ENCODE measurements at places on chromosomes 3 and 15.

DNA sequence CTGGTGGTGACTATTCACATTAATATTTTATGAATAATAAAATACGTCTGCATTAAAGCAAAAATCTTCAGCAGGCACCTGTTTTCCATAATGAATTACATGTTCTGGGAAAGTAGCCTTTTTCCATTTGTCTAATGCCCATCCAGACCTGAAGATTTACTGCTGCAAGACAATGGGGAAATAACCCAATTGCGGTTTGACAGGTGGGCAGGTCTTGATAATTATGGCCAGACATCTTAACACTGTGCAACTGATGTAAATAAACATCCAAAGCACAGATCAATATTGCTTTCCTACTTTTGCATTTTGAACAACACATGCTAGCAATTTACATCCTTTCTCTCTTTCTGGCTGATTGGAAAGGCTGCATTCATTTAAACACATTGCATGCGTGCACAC lies 173.9 kb downstream of the MEIS2 start:
- DNase-seq, result no peak

DNA sequence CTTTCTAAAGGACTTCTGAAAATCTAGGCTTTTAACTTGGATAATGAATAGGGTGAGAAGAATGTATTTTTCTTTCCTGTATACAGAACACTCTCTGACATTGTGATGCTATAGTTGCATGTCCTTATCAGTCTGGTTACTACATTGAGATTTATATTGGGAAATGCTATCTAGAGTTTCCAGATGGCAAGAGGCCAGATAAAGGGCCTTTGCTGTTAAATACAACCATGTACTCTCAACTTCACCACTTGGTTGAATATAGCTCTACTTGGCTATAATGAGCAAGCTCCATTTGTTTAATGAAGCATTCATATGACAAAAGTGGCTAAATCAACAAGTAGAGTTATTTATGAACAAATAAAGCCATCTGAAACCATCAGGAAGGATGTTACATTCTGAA lies 91.0 kb downstream of the IGSF11 start:
- DNase-seq, result no peak

DNA sequence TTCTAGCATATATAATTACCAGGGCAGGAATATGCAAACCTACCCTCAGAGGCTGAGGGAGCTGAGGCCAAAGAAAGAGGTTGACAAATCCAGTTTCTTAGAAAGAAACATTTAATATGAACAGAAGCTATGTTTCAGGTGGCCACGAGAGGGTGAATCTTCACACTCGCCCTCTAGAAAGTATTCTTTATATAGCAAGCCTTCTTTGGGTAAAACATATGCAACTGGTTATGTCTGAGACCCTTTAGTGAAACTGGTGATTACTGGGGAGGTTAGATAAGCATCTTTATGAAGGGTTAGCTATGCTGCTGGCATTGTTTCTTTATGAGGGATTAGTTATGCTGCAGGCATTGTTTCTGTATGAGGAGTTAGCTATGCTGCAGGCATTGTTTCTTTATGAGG lies 50.7 kb upstream of the GOLGA6L2 start:
- peak; percentile 22 for DNase-seq

DNA sequence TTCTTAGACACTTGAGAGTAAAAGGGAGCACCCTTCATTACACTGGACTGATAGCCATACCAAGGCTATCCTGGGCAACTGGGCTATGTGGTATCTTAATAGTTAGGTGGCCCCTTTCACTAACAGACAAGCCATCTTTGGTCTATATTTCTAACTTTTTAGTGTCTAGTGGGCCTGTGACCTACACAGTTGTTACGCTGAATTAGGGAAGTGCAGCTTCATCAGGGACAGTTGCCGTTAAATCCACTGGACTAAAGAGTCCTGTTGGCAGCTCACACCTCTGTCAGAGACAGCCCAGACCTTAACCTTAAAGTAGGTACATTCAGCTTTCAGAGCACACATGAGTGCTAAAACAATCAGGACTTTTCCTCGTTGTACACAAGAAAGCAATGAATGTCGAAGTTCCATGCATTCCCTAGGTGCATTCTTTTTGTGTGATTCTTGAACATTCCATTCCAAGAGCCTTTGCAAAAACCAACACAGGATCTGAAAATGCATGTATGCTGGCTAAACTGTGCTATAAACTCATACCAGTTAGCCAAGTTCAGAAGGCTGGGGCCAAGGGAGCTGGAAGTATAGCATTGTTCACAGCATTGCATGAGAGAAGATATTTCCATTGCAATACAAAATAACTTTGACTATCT lies 230.2 kb upstream of the EIF1B start:
- DNase-seq, result peak; percentile 67

- no peak for DNase-seq
Measured at GRCh38 chr3:5092018-5092417, 30.1 kb upstream of the ARL8B start.

DNA sequence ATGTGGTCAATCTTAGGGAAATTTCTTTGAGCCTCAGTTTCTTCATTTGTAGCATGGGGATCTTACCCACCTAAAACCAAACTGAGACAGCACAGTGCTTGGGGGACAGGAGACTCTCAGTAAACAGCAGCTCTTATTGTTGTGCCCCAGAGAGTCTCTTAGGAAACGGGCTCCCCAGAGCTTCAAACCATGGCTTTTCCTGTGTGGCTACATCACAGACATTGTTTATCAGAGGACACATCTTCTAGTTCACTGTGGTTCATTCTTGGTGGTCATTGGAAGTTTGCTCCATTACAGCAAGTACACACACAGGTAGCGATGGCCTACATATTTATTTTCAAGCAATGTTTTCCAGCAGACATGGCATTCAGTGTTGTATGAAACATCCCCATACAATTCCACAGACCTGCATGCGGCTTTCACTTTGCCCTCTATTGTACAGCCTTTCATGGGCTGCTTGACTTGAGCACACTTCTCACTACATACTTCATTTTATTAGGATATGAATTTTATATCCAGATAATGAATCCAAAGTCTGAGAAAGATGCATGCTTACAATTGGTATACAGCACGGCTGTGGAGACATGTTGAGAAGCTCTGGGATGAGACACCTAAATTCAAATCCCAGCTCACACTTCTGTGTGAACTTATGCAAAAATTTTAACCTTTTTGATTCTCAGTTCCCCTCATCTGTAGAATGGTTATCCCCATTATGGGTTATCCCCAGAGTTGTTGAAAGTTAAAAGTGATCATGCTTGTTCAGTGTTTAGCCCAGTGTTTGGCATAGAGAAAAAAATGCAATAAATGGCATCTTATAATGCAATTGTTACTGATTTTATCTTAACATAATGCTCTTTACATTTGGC lies 84.8 kb upstream of the ICE2 start:
- no peak for DNase-seq

DNA sequence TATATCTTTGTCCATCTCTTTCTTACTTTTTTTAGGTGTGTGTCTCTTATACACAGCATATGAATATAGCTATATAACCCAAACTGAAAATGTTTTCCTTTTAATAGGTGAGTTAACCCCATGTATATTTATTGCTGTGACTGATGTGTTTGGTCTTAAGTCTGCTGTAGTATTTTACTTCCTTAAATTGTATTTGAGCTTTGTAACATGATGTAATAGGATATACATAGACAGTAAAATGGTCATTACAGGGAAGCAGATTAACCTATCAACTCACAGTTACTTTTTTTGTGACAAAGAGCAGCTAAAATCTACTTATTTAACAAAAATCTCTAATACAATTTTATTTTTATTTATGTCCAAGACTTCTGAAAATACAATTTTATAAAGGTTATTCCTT lies 51.8 kb upstream of the CDAN1 start:
- DNase-seq, result no peak

- DNase-seq, result no peak
Measured at GRCh38 chr3:176579711-176580185, 617.5 kb downstream of the TBL1XR1 start.

DNA sequence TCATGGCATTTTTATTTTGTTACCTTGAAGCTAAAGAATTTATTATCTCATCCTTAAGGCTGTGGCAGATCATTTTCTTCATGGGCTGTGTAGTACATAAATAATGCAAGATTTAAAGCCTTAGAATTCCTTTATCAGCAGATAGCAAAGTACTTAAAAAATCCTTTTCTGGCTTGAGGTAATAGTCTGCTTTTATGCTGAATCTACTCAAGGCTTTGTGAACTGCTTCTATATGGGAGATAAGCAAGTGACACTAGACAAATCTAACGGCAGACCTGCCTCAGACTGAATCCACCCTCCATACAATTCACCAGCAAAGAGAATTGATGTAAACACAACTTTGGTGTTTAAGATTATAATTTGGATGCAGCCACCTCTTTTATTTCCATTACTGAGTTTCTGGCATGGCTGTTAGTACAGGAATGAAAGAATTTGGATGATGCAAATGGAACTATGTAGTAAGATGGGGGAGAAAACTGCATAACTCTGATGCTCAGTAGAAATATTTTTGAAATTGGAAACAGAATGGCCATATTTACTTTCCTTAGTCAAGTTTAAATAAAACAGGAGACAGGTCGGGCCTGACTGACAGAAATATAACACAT lies 1121.5 kb downstream of the NAALADL2 start:
- DNase-seq, result no peak

DNA sequence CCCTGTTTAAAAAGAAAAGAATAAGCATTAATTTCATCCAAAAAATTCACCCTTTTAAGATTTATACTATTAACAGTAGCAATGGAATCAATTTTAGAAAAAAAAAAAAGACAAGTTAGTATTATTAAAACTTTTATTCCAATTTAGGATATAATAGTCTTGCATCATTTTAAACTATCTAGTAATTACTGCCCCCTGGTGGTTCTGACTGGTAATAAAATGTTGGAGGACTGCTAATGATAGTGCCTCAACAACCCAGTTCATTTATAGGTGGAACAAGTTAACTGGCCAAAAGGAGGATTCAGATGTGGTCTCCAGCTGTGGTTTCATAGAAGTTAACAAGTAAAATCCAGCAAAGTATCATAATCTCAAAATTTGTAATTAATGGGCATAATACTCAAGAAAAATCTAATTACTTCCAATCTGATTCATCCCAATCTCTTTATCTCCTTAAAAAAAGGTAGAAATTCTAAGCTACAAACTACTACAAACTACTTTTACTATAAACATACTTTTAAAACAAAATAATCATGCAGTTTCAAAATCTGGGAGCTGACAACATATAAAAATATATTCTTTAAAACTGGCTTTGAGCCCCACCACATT lies 30.7 kb upstream of the WDR49 start:
- DNase-seq, result peak; percentile 78

DNA sequence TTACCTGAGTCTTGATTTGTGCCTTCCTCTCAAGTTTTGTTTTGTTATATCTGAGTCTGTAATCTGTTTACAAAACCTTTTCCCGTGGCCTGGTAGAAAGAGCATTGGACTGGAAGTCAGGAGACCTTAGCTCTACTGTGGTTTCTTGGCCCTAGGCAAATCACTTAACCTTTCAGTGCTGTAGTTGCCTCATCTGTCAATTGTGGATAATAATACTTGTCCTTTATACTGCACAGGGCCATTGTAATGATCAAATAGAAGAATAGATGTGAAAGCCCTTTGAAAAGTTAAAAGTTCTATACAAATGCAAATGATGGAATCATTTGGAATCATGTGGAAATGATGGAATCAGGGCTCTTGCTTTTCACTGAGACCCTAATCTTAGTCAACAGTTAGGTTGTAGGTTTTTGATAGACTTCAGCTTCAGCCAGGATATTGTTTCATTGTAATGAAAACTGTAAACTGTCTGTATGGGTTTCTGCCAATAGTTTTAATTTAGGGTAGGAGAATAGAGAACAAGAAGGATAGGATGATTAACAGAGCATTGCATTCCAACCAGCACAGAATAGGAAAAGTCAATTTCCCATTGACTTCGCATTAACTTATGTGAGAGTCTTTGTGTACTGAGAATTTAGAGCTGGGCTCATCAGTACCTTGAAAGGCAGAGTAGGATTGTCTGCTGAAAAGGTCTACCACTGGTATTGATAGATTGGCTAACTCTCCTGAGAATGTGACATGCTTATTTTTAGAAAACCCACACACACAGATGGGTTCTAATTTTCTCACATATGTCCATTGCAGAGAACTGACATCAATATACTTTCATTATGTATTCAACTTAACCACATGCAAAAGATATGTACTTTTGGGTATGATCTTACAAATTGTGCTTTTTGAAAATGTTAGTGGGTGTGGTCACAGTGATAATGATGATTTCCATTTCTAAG lies 21.8 kb downstream of the MAP2K5 start:
- no peak for DNase-seq

- no peak for DNase-seq
Measured at GRCh38 chr3:12186515-12187286, 28.0 kb upstream of the TIMP4 start.

GRCh38 chr3:101936419-101937356 lies 87.4 kb downstream of the NFKBIZ start:
- DNase-seq, result peak; percentile 96

DNA sequence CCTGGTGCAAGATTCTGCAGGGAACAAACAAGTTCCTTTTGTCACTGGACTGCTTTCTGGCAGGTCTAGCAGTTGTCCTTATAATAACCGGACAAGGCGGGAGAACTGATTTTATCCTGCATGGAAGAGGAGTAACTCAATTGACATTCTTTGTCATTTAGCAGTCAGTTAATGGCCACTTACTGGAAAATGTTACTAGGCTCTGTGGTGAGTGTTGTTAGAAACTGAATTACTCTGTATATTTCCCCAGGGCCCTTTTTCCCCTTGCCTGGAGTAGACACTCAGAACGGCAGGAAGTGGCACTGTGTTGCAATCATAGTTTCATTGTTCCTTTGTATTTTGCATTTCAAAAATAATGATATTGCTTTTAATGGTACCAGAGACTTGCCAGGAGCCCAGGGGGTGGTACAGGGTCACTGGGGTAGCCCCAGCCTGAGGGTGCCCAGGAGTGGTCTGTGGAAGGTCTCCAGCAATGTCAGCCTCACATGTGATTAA lies 318.6 kb upstream of the LRRFIP2 start:
- DNase-seq, result no peak

GRCh38 chr3:122092460-122093165 lies 37.5 kb downstream of the CD86 start:
- DNase-seq, result peak; percentile 71

DNA sequence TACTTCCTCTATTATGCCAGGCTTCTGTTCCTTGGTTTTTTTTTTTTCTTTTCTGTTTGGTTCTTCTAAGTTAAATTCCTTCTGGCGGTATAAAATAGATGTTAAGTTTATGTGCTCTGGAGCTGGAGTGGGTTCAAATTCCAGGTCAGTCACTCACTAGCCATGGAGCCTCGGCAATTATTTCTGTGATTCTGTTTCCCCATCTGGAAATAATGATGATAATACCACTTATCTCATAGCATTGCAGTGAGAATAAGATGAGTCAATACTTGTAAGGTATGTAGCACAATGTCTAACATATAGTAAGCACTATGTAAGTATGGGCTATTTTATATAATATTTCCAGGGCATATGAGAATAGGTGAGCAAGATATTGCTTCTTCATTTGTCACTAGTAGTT lies 33.2 kb upstream of the ZDHHC23 start:
- DNase-seq, result peak; percentile 45

DNA sequence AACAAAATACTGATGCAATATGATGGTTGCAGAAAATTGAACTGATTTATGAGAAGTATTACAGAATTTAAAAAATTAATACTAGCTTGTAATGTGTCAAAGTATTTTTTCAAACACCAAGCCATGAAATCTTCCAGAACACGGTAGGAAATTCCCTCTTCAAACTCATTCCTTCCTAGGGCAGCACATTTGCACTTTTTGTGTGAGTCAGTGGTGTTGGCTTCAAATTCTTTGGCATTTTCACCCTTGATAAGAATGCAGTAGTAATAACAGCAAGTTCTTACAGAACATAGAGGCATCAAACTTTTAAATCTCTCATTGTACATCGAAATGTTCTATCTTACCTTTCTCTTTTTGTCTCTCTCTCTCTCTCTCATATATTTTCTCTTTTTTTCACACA lies 191.8 kb downstream of the CGGBP1 start:
- peak; percentile 39 for DNase-seq

Measured in ELR (cell line).